AG09319 (cell line): ENCODE measurements at places on chromosomes 7 and 10.

- DNase-seq: no peak
Measured at GRCh38 chr7:151442776-151443496, 3.0 kb upstream of the CRYGN start.

DNA sequence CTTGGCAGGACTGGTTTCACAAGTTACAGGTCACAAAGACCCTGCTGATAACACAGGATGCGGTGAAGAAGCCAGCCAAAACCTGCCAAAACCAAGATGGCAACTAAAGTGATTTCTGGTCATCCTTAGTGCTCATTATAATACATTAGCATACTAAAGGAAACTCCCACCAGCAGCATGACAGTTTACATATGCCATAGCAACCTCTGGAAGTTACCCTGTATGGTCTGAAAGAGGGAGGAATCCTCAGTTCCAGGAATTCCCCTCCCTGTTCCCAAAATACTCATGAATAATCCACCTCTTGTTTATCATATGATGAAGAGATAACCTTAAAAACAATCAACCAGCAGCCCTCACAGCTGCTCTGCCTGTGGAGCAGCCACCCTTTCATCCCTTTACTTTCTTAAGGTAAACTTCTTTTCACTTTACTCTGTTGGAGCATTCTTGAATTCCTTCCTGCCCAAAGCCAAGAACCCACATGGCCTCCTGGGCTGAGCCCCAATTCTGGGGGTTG lies 21.9 kb downstream of the DPY19L1 start:
- DNase-seq: no peak

DNA sequence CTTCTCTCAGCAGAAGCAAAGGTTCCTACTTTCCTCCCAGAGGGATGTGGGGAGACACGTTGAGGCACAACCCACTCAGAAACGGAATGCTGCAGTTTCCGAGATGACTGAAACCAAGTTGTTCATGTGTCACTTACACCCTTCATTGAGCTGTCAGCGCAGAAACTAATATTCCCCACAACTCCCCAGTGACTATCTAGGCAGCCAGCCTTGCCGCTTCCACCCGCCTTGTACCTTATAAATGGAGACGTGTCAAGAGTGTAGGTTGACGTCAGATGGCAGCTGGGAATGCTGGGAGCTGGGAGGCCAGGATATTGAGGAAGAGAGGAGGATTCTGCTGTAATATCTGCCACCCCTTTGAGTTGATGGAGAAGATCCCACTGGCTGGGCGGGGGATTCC lies 15.1 kb downstream of the GPR26 start:
- DNase-seq: no peak

DNA sequence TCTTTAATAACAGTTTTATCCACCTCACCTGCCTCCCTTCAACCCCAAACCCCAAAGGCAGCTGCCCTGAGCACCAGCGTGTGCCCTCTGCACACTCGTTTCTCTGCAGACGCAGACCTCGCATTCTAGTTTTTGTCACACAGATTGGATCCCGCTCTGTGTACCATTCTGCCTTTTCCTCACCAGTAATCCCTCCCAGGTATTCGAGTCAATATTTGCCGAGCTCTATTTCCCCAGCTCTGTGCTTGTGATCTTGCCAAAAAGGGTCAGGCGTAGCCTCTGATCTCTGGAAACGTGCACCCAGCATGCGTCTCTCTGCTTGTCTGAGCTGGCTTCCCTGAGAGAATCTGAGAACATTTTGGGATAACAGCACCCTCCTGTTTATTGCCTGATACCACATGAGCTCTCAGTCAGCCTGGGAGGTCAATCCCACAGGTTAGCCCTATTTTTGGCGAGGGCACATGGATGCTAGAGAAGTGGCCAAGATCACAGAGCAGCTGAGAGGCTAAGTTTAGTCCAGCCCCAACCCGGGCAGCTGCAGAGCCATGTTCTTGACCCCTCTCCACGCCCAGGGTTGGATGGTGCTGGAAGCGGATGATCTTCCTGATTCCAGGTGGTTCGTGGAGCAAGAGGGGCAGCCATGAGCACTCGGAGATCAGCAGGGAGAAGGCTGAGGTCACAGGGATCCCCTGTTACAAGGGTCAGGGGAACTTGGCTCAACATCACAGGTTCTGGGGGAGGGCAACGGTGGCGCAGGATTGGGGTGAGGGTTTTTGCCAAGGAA lies 29.1 kb downstream of the FOXL3 start:
- no peak for DNase-seq

GRCh38 chr10:4073912-4074311 lies 288.9 kb upstream of the KLF6 start:
- no peak for DNase-seq

DNA sequence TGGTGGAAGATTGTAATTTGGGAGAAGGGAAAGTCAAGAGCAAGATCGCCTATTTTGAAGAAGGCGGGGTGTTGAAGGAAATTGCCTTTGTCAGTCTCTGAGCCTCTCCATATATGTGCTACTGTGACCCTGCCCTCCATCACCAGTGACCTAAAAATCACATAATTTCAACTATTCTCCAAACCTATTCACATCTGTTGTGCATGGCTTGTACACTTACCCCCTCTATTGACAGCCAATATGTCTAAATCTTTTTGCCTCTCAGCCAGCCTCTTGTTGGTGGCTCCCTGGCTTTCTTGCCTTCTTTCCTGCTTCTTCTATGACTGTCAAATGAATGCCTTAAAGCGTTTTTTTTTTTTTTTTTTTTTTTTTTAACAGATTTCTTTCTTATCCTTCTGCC lies 295.6 kb downstream of the AUTS2 start:
- DNase-seq: no peak

- DNase-seq: no peak
Measured at GRCh38 chr10:91389636-91390512, 20.3 kb upstream of the HECTD2 start.

- no peak for DNase-seq
Measured at GRCh38 chr7:127910670-127911069, 120.6 kb downstream of the LRRC4 start.

DNA sequence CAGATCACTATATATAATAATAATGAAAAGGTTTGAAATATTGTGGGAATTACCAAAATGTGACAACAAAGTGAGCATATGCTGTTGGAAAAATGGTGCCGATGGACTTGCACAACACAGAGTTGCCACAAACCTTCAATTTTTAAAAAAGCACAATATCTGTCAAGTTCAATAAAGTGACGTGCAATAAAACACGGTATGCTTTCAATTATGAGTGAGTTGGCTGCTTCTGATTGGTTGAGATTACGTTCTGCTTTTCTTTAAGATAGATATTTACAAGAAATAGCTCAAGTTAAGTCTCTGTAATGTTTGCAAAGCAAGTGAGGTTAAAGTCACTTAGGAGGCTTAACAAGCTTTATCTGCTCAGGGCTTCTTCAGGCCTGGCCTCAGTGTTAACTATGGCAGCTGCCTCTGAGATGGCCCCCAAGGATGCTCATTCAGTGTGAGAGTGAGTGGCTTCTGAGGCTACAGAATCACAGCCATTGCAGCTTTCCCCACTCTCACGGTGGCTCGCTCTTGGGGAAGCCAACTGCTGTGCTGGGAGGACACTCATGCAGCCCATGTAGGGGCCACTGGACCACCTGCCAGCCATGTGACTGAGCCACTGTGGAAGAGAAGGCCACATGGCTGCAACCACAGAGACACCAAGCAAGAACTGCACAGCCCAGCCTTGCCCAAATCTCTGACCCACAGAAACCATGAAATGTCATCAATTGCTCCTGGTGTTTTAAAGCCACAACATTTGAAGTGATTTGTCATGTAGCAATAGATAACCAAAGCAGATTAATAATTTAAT lies 78.3 kb upstream of the TMEM72 start:
- peak; percentile 19 for DNase-seq

DNA sequence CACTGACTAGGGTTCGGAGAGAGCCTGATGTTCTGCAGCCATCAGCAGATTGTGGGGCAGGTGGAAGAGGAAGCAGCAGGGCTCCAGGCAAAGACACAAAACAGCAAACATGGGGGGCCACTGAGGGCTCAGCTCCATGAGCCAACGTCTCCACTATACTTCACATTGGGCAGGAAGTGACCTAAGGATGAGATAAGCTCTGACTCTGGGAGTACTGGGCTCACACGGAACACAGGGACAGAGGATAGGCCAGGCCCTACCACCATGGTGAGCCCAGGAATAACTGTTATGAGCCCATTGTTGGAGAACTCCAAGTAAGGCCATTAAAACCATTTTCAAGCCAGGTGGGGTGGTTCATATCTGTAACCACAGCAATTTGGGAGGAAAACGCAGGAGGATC lies 14.9 kb upstream of the MRPS24 start:
- no peak for DNase-seq

DNA sequence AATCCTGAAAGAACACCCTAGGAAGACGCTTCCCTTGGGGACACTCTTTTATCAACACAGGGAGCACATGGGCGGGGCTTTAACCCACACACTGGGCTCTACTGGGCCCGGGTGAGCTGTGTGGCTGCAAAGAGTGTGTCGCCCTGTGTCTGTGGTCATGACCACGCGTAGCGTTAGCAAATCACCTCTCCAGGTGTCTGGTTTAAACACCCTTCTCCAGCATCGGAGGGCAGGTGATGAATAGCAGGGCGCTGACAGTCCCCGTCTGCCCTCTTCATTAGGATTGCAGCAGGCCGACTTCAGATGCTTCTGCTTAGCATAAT lies 127.7 kb downstream of the ADARB2 start:
- no peak for DNase-seq

DNA sequence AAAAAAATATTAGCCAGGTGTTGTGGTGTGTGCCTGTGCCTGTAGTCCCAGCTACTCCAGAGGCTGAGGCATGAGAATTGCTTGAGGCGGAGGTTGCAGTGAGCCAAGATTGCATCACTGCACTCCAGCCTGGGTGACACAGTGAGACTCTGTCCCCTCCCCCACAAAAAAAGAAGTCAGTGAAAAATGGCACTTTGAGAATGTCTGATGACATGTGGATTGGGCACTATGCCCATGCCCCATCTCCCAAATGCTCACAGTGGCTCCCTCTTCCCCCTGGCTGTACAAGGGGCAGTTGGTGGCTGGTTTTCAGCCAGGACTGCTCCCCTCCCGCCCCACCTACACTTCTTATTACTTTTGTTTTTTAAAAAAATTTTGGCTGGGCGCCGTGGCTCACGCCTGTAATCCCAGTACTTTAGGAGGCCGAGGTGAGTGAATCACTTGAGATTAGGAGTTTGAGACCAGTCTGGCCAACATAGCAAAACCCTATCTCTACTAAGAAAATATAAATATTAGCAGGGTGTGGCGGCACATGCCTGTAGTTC lies 26.1 kb downstream of the IL15RA start:
- no peak for DNase-seq

DNA sequence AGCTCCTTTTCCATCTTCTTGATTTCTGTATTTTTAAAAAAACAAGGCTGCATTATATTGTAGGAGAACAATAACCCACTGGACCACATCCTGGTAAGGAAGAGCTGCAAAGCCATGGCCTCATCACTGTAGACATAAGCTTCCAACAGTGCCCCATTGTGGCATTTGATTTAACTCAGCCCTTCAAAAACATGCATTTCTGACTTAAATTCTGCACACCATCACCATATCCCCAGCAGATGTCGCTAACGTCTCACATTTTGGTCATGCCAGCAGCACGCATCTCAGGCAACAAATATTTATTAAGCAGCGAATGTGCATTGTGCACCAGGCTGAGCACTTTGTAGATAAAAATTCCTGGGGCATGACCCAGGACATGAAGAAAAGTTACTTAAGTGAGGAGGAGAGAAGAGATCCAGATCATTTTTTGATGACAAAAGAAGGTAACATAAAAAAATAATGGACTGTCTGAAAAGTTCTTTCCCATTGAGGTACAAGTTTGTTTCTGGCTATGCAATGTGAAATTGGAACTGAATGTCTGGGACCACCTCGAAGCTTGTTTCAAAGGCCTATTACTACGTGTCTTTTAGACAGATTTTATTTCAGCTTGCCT lies 164.6 kb upstream of the CDCA7L start:
- peak; percentile 70 for DNase-seq

DNA sequence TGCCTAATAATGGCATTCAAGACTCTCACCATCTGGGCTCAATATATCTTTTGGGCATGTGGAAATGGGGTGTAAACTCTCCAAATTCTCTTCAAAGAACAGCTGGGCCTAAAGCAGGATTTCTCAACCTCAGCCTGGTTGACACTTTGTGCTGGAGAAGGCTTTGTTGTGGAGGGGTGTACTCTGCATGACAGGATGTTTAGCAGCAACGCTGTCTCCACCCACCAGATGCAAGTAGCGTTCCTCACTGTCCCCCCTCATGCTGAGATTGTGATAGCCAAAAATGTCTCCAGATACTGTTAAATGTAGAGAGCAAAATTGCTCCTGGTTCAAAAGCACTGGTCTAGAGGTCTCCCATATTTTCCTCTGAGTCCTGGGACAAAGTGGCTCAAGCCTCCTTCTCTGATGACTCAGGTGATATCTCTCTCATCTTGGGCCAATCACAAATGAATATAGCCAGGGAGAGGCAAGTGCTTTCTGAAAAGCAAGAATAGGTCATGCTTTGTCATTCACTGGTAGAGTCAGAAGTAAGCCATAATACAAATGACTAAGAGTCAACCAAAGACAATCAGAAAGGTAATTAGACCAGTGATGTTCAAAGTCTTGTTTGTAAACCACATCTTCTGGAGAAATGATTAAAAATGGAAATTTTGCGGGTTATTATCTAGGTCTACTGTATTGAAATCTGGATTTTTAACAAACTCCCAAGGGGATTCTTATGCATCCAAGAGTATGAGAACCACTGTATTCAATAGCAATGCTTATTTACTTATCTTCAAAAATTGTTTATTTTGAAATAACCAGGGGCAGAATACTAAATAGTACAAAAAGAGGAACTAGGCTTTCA lies 330.8 kb downstream of the PTEN start:
- DNase-seq: no peak

DNA sequence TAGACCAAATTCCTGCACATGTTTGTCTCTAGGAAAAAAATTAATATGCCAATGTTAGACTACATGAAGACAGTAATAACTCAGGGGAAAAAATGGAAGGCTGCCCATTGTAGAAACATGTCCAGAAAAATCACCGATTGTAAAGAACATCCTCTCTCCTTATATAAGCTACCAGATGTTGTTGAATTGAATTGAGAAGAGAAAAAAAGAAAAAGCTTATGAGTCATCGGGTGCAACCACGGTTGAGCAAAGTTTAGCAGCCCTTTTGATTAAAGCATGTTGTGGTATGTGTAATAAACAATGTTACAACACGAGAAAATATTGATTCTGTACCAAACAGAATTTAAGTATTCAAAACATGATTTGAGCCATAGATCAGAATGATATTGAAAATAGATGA lies 102.3 kb upstream of the ARHGAP21 start:
- peak; percentile 58 for DNase-seq

GRCh38 chr7:119096683-119097082 lies 872.2 kb downstream of the ANKRD7 start:
- no peak for DNase-seq
